Left ventricle myocardium superior (tissue), 1 donor: ENCODE measurements at places on chromosomes 5 and 9.

GRCh38 chr5:39835371-39835770, 410.6 kb upstream of the DAB2 start:
- DNase-seq = no peak

DNA sequence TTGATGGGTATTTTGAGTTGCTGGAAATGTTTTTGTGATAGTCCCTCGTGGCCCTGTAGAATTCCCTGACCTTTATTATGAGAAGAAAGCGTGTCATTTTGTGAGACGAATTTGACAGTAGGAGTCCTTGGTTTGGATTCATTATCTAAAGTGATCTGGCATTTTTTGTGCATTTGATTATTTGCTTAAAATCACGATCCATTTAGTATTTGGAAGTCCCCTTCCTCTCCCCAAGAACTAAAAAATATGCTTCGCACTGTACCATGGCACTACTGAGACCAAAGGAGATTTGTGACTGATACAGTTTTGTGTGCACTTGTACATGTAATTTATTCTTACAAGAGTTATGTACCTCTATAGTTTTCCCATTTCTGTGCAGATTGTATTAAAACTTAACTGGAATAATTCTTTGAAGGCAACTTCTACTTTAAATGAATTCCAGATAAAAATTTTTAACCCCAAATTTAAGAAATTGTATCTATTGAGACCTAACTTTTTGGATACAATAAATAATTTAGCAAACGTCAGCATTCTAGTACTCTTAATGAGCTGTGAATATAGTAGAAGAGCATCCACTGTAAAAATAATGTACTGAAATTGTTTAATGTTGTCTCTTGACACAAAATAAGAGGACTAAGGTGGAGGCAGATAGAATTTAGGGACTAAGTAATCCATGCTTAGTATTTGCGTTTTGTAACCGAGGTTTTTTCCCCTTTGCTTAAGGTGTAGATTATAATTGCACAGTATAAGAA, 2.1 kb downstream of the MAP3K1 start:
- DNase-seq = no peak

DNA sequence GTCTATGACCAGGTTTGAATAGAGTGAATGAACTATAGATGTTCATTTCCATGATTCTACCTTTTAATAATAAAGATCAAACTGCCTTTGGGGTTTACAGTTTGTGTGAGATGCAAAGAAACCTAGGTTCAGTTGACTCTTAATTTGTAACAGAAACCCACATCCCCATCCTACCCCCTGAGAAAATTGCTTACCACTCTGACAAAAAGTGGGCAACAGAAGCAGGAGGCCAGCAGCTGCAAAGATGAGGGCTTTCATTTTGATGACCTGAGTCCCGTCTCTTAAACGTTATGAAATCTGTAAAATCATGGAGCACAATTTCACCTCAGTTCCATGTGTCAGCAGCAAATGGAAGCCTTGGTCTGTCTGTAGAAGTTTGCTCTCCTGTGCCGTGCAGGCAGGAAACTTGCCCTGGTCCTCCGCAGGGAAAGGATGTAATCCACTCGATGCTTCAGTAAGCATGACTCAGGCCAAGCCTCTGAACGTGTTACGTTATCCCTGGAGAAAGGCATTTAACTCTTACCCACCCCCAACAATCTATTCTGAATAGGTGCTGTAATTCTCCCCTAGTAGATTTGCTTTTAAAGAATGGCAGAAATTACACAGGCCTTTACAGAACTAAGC, at the start of gene F2RL2:
Gene F2RL2 (minus strand): TSS at position 431 of the 624 bp plus-strand sequence. CDS start 173 bp downstream, at position 258.
- DNase-seq = peak; percentile 28

- DNase-seq = peak; percentile 69
Observed at GRCh38 chr9:95085861-95086563, 231.5 kb downstream of the FANCC start.

- DNase-seq = peak; percentile 72
Observed at GRCh38 chr9:133609311-133610098, at the start of gene FAM163B. Gene FAM163B, minus strand, starts transcription at chr9:133609389. Its CDS starts 29,166 bp downstream, at chr9:133580223.

DNA sequence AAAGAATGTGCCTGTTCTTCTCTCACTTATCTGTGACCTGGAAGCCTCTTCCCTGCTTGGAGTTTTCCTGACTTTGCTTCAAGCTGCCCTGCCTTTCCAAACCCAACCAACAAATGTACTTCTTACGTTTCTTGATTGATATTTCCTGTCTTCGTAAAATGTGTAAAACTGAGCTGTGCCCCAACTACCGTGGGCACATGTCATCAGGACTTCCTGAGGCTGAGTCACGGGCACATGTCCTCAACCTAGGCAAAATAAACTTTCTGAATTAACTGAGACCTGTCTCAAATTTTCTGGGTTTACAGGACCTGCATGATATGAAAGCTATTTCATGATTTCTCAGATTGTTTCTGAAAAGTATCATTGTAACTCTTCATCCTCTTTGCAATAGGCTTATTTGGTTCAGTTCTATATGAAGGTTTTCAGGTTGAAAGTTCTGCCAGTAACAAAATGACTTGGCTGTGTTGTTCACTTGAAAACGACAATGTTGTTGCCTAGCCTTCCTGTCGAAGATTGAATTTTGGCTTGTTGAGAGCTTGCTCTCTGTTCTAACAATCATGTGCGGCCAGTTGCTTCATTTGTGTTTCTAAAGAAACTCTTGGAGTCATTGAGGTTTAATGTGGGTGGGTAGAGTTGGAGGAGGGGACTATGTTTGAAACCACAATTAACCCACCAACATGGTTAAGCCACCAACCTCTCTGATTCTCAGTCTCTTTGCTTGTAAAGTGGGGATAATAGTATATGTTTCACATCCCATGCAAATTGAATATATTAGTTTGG, 145.6 kb downstream of the FBXL7 start:
- DNase-seq = no peak

- no peak for DNase-seq
Observed at GRCh38 chr5:67581203-67581602, 384.6 kb upstream of the CD180 start.

DNA sequence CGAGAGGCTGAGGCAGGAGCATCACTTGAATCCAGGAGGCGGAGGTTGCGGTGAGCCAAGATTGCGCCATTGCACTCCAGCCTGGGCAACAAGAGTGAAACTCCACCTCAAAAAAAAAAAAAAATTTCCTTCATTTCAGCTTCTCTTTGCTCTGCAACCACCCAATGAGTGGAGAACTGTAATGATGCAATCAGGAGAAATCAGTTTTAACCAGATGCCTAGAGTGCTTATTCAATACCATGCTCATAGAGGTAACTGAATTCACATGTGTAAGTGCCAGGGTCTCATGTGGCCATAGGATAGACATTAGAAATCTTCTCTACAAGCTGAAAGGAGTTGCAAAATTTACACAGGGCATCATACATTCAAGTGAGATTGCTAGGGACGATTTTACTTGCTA, 70.6 kb downstream of the HMHB1 start:
- no peak for DNase-seq

- no peak for DNase-seq
Observed at GRCh38 chr9:112121633-112122032, 53.5 kb downstream of the SUSD1 start.

GRCh38 chr5:164341056-164341619, 835.7 kb downstream of the MAT2B start:
- no peak for DNase-seq

GRCh38 chr9:129319938-129320481, 141.9 kb upstream of the IER5L start:
- DNase-seq = no peak

DNA sequence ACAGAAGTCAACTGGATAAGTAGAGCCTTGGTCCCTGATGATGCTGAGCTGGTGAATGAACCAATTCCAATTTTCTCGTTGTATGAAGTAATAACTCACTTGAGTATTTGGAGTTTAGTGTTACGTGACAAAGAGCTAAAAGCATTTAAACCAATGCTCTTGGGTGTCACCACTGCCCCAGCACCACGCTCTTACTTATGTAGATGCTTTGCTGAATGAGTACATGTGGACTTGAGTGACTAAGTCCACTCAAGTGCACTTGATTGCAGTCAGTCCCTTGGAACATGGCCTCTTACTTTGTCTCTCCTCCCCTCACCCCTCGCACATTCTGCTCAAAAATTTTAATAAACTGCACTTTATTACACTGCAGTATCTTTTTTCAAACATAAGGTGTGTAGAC, 184.0 kb downstream of the MAN2A1 start:
- DNase-seq = no peak

- no peak for DNase-seq
Observed at GRCh38 chr5:17910318-17910717, 276.1 kb downstream of the TAF11L14 start.

DNA sequence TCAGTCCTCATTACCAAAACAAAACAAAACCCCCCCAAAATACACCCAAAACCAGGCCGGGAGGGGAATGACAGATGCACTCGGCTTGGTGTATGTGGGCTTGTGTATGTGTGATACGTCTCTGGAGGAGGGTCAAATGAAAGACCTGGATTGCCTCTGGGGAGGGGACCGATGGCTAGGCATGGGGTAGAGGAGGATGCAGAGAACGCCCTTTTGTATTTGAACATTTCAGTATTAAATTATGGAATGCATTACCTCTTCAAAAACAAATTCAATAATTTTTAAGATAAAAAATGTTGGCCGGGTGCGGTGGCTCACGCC, 61.4 kb downstream of the LMX1B start:
- DNase-seq = no peak
